ENCODE measurements at places on chromosomes 3 and 15.

GRCh38 chr3:61946570-61947324 is 385.4 kb downstream of the PTPRG start:
- no peak for DNase-seq

DNA sequence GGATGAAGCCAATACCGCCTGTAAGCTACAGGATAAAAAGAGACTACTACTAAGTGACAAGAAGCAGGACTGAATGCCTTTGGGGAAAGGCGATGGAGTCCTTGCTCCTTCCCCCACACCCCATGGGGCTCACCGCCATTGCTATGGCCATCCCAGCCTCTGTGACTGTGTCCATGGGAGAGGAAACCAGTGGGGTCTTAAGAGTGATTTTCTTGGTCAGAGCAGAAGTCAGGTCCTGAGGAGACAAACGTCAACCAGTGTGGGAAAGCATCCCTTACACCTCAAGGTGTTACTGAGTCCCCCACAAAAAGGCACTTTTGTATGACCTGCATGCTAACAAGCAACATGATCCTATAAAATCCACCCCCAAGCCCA is 913 bp downstream of the IMPDH2 start:
- DNase-seq: no peak

GRCh38 chr15:95024351-95024750 is 793.0 kb downstream of the MCTP2 start:
- DNase-seq: peak; percentile 63

DNA sequence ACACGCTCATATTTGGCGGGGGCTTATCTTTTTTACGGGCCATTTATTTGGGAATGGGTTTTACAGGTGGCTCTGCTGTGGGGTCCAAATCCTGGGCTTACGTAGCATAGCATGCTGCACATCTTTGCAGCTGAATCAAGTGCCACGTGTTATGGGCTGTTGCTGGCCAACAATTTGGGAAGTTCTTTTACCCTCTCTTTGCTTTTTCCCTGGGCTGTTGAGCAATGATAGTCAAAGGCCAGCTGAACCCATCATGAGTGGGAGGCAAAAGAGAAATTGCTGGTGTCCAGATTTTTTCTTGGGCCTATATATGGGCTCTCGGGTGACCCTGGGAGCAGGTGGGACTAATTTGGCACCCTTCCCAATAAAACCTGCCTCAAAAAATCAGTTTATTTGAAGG is 209.3 kb upstream of the SATB1 start:
- DNase-seq: no peak

DNA sequence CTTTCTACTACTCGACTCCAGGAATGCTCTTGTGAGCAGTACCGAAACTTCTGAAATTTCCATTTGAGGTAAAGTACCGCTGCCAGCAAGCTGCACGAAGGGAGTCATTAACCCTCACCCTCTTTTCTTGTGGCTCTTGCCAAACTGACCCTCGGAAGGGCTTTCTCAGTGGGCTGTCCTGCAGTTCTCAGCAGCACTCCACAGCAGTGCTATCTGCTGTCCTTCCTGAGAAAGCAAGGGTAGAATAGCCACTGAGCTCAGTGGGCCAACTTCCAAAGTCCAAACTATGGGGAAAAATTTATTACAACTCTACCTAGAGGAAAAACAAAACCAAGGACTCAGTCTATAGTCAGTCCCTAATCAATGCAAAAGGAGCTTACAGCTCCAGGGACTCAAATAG is 38.5 kb upstream of the COL8A1 start:
- no peak for DNase-seq

DNA sequence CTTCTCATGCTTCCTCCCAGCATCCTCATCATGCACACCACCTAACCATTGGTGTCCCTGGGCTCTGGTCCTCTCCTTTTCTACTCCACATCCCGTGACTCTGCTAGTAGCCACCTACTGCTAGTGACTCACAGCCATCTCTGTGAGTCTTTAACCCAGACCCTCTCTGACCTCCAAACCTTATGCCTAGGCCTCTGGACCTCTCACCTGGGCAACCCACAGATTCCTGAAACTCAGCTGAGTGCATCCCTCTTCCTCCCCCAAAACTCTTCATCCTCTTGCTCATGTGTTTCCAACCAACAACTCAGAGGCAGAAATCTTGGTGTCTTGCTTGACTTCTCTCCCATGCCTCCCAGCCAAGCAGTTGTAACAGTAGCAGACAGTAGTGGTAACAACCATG is 20.0 kb upstream of the SLCO2A1 start:
- no peak for DNase-seq

DNA sequence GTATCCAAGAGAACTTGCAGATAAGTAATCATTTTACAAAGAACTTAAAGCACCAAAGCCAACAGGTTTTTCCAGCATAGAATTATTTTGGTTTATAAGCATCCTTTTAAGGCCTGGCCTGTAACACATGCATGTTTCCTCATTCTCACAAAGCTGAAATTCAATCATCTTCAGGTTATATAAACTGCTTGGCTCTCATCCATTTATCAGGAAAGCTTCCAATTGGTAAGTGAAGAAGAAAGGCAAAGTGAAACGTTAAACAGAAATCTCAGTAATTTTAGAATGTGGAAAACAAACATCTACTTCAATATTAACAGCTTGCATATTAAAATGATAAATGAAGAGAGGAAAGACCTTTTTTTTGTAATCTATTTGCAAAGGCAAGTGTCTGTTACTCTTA is 1.6 kb downstream of the SERP1 start:
- DNase-seq: no peak

- DNase-seq: peak; percentile 89
These were observed 24.3 kb downstream of the ZDHHC19 start for GRCh38 chr3:196186651-196187573.

DNA sequence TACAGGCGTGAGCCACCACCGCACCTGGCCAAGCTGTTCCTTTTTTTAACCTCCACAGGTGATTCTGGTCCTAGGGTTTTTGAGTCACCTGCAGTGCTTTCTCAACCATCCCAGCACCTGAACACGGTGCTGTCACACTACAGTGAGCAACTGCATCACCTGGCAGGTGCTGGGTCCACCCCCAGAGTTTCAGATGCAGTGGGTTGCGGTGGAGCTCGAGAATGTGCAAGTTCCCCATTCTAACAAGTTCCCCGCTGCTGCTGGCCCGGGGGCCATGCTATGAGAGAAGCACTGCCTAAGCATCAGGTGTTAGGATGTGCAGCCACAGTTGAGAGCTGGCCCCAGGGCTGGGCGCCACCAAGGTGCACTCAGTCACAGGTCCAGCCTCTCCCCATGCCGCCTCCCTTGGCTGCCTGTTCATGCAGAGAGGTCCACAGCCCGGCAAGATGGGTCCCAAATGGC is 18.0 kb downstream of the ISG20 start:
- no peak for DNase-seq
